ENCODE measurements at places on chromosomes 12 and 14.

- peak; percentile 94 for DNase-seq
Measured at GRCh38 chr12:27822076-27822712, 42.2 kb upstream of the MANSC4 start.

DNA sequence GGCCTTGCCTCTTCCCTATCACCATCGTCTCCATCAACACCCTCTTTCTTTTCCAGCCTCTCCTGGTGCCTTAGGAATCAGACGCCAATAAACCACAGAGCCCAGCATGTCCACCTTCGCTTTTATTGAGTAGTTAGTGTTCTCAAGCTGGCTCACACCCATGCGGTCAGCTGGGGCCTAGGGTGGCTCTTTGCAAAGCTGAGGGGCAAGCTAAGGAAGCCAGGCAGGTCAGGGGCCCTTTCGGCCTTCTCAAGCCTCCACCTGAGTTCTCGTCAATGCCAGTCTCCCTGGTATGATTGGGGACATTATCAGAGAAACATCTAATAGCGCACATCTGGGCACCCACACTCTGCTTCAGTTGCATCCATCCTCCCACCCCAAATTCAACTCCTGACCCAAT is 737 bp upstream of the TEX52 start:
- no peak for DNase-seq

GRCh38 chr14:54798465-54799124 is 104.0 kb downstream of the GCH1 start:
- no peak for DNase-seq

- no peak for DNase-seq
Measured at GRCh38 chr12:9636851-9637206, 29.1 kb upstream of the KLRB1 start.

DNA sequence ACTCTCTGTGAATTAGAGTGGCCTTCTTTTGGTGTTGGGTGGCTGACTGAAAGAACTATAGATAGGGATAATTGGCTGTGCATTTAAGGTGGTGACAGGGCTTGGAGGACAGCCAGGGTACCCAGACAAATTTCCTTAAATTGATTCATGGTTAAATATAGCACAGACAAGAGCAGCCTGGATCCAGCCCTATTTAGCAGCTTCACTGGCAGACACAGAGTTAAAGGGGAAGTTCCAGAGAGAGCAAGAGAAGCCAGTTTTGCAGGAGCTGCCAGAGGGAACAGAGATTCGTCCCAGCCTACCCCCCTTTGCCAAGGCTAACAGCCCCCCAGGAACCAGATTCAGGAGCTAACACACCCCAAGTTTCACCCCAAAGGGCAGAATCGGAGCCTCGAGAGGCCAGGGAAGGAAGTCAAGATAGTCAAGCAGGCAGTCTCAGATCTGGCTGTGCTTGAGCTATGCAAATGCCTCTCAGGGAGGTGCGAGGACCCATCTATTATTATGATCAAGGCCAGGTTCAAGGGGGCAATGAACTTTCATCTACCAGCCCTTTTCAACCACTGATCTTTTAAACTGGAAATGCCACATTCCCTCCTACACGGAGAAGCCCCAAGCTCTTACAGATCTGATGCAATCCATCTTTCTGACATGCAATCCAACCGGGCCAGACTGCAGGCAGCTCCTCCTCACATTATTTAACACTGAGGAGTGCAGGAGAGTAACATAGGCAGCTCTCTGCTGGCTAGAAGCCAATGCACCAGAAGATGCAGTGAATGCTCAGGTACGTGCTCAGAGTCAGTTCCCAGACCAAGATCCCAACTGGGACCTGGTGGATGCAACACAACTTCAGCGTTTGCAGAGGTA is 58.2 kb downstream of the DHRS2 start:
- DNase-seq: peak; percentile 51

DNA sequence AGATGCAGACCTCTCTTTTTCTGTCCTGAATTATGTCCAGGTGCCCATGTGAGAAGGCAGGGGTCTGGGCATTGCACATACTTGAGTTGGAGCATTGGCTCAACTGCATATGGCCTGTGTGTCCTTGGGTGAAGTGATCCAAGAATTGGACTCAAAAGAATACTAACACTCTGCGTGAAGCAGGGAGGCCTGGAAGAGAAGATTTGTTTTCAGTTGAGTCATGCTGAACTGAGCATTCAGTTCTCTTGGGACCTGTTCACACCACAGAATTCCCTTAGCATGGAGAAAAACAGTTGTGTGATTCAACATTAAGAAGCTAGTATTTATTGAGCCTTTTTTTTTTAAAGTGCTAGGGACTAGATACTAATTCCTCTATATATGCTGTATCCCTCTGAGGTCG is 164.7 kb upstream of the TBX3 start:
- DNase-seq: peak; percentile 91

DNA sequence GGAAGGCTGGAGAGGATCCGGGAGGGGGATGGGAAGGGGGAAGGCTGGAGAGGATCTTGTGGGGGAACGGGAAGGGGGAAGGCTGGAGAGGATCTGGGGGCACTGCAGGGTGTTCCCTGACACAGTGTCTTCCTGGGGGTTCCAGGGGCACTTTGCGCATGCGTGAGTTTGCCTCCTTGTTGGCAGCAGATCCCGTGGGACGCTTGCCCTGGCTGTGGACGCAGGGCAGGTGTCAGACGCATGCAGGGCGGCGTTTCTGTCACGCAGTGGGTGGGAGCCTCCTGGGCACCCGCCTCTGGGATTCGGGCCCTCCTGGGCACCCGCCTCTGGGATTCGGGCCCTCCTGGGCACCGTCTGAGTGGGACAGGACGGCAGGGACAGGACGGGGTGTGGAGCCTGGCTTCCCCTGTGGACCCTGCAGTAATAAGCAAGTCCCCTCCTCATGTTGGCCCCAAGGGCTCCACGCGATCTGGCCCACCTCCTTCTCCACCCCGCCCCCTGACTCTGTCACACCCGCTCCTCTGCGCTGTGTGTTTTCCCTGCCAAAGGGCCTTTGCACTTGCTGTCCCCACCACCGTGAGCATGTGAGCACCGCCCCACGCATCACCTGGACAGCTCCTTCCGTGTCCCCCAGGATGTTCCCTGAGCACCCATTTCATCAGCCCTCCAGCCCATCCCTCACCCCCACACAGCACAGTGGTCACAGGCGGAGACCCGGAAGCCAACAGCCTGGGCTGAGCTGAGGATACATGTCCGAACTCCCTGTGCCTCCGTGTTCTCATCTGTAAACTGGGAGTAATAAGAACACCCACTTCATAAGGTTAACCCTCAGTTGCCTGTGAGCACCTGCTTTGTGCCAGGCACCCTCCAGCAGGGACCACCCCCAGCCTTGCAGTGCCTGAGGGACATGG is 4.4 kb downstream of the MMP17 start:
- no peak for DNase-seq

GRCh38 chr12:11427341-11427740 is 32.0 kb upstream of the PRB2 start:
- no peak for DNase-seq

All from fibroblast of lung (primary cell).